ENCODE measurements at places on chromosomes 5 and 9.

DNA sequence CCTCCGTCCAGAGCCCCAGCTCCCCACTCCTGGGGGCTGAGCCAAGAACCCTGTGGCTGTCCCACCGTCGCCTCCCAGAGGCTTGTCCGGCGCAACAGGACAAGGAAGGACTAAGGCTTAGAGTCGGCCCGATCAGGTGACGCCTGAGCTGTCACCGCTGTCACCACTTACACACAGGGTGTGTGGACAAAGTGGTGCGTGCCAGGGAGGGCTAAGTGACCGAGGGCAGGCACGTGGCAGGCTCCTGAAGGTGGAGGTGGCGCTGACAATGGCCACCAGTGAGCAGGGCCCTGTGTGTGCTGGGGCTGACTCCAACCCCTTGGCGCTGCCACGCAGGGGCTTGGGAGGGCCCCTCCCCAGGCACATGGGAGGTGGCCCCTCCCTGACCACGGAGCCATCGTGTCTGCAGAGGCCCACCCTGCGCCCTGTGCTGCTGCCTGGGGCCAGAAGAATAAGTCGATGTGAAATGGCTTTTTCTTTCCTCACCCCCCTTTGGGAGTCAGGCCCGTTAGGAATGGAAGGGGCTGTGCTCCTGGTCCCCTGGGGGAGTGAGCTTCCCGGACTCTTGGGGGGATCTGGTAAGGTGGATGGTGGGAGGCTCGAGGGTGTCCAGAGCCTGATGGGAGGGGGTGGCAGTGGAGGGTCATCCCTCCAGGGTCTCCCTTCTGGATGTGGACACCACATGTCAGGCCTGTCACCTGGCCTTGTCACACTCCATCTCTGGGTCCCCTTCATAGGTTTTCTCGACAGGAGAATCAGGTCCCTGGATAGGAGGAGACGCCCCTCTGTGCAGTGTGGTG lies 2.6 kb upstream of the GPSM1 start:
- no peak for DNase-seq

DNA sequence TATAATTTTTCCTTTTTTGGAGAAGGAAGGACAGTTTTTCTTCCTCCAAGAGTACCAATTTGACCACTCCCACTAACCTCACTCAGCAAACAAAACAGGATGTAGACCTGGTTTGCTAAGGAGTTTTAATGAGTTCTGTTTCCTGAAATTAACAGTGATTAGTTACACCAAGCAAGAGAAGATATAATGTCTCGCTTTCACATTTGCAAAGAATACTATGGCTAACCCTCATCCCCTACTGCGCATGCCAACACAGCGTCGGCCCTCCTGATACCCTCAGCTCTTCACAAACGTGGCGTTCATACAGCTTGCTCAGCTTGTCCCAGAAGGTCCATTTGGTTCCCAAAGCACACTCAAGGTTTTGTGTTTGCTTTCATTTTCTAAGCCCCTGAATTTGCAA lies 41.9 kb upstream of the IPPK start:
- DNase-seq: no peak

DNA sequence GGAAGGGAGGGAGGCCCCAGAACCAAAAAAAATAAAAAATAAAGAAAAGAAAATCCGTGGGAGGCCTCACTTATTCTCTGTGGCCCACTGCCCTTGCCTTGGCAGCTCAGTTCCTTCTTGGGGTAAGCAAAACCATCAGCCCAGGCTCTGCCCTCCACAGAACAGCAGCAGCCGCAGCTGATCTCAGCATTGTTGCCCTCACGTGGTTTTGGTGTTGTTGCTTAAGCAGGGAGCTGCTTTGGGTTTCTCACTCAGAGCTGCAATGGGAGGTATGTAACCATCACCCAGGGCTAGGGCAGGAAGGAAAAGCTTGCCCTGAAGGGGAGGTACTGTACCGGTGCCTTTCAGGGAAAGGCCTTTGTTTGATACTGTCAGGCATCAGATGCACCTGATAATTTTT lies 374.7 kb upstream of the WWC1 start:
- DNase-seq: no peak

DNA sequence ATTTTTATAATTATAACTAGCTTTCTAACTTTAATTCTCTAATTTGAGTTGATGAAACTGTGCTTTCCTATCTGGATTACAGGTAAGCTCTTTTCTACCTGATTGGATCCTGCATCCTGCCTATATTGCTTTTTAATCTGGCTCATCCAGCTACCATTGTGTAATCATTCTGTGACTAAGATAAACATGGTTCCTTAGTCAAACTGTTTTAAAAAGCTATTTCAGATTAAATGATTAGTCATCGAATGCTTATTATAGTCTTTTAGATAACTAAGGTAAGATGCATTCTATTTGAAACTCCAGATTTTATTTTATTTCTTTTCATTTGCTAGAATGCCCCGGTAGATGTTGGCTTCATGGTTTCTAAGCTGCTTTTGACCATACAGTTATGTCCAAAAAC lies 50.7 kb downstream of the ICE1 start:
- no peak for DNase-seq

GRCh38 chr9:123191260-123191659 lies 77.1 kb downstream of the STRBP start:
- DNase-seq: no peak

DNA sequence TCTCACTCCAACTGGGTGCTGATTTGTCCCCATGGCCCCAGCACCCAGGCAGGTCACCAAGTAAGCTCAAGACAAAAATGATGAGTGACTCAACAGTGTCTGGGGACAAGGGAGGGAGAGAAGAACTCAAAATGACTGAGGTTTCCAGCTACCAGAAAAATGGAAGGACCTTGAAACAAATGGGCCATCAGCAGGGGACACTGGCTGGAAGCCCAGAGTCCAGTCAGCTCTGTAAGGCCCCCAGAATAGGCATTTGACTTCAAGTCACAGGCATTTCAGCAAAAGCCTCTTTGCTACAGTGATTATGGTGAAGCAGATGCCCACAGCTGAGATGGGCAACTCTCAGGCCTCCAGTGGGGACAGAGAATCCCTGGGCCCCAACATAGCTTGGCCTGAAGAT lies 139.0 kb upstream of the GABRP start:
- no peak for DNase-seq

DNA sequence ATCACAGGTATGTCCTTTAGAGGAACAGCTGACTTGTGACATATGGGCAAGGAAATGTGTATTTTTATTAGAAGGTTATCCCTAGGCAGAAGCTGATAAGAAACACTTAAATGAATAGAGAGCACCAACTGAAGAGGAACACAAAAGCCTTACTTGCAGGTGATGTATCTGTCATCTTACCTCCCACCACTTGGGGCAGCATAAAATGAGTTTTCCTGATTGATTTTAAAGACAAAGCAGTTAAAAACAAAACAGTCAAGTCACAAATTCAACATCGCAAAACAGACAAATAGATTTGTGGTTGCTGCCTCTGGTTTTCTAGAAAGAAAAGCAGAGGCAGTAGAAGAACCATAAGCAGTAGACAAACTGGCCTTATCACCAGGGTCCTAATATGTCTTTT lies 302.4 kb upstream of the ZNF462 start:
- DNase-seq: no peak

DNA sequence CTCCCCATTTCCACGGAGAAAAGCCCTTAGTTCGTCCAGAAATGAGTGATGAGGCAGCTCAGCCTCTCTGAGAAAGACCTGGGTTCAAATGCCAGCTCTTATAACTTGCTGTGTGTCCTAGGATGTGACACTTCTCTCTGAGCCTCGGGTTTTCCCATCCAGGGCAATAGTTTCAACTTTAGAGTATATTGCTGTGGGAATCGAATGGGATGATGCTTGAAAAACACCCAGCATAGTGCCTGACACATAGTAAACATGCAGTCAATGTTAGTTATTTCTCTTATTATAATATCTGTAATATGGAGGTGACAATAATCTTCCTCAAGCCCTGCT lies 430 bp upstream of the MAPKAP1 start:
- DNase-seq: no peak

- no peak for DNase-seq
Measured at GRCh38 chr5:172839669-172840431, 5.8 kb downstream of the ERGIC1 start.

DNA sequence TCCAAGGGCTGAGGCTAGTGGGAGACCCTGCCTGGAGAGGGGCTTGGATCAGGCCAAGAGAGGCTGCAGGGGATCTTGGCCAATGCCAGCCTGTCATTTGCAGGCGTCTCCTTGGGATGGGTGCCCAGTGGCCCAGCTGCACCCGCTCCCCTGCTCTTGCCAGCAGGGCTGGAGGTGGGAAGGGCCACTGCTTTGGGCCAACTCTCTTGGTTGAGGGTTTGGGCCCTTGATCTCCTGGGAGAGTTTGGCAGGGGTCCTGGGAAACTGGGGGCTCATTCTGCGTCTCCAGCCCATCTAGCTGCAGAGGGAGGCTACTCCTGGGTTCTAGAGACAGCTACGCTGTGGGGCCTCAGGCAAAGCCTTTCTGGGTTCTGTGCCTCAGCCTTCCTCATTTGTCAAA lies 10.5 kb downstream of the PSD2 start:
- DNase-seq: no peak
